ENCODE measurements at places on chromosomes 2 and 18. TPM values are rescaled to one million over a fixed set of nuclear protein-coding genes. Genes with fewer than 3 reads are reported as not detected.

GRCh38 chr2:221431477-221431876, 140.6 kb downstream of the EPHA4 start:
- no peak for DNase-seq

DNA sequence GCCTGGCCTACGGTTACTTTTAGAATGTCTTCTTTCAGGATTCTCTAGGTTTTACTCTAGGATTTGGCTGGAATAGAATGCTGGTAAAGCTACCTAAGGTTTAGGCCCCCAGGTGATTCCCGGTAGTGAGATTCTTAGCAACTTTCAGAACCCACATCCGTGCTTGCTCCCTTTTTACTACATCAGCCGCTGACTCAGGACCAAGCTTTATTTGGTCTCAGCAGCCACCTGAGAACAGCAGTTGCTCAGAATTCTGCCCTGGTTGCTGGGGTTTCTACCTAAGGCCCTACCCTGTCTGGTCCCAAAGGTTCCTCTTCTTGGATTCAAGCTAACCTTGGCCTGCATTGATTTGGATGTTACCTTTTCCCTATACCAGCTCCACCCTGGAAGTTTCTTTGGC, 36.1 kb upstream of the NDUFV2 start:
- no peak for DNase-seq

GRCh38 chr18:77066689-77067088, 65.9 kb downstream of the MBP start:
- DNase-seq = no peak

The GAD1 gene
- total RNA-seq = 0.13 TPM

The SERPINB2 gene
- 6.1 TPM for total RNA-seq

DNA sequence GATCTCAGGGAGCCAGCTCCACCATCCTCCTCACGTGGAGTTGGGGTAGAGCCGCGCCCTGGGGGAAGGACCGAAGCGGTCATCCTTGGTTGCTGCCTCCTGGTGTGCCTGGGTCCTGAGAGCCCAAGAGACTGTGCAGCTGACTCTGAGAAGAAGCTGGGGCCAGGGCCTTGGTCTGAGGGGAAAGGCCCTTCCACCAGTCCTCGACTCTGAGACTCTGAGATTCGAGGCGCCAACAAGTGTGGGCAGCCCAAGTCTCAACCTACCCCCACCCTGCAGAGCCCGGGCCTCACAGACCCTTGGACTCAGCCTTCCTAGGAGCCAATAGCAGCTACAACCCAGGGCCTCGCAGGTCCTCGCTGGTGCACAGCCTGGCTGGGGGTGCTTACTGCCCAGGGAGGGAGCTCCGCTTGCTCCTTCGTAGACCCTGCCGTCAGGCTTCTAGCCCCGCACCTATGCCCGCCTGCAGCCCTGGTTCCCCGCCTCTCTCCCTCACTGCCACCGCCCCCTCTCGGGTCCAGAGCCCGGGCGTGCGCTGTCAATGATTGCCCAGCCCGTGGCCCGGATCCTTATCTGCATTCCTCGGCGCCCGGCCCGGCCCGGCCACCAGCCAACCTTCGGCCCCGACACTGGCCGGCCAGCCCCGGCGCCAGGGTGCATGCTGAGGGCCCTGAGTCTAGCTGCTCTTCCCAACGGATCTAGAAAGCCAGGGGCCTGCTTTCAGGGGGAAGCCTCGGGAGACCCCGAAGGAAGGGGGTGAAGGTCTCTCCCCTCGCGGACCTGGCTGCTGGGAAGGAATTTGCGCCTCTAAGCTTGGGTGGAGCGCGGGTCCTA, 2.0 kb downstream of the IHH start:
- DNase-seq = peak; percentile 44

The HOXD13 gene
- 3.8 TPM for total RNA-seq

The HSBP1L1 gene
- total RNA-seq = 6.8 TPM

The GALNT13 gene
- total RNA-seq = 0.11 TPM

The CDH7 gene
- not detected for total RNA-seq

The GATA6 gene
- total RNA-seq = 17.6 TPM

- peak; percentile 93 for DNase-seq
Measured at GRCh38 chr2:218285604-218286003, 6.7 kb downstream of the TMBIM1 start.

The TCF23 gene
- total RNA-seq = not detected

DNA sequence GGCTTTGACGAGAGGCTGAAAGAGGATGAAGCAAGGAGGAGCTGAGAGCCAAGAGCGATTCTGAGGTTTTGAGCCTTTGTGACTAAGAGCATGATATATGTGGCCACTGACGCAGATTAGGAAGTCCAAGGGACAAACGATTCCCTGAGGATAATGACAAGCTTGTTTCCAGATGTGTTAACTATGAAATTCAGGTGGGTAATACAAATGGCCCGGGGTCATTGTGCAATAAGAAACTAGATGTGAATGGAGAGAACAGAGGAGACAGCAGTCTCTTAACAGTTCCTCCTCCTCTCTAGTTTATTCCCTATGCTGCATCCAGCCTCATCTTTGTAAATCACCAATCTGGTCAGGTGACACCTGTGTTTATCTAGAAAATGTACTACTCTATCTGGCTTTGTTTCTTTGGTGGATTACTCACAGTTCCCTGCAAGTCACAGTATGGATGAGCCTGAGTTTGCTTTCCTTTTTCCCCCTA, 84.2 kb downstream of the SOCS6 start:
- peak; percentile 96 for DNase-seq

GRCh38 chr2:151711025-151711424, 23.3 kb downstream of the NEB start:
- no peak for DNase-seq

The ZEB2 gene
- total RNA-seq = 36.4 TPM

GRCh38 chr18:11488175-11488574, 121.2 kb upstream of the SLC35G4 start:
- DNase-seq = peak; percentile 30

- peak; percentile 58 for DNase-seq
Measured at GRCh38 chr2:20667151-20667530, 197 bp downstream of the GDF7 start.

The GPN1 gene
- 25.1 TPM for total RNA-seq

GRCh38 chr2:75807992-75808391, 97.3 kb upstream of the GCFC2 start:
- no peak for DNase-seq

GRCh38 chr18:3281456-3282400, 19.8 kb downstream of the MYL12B start:
- DNase-seq = peak; percentile 81

DNA sequence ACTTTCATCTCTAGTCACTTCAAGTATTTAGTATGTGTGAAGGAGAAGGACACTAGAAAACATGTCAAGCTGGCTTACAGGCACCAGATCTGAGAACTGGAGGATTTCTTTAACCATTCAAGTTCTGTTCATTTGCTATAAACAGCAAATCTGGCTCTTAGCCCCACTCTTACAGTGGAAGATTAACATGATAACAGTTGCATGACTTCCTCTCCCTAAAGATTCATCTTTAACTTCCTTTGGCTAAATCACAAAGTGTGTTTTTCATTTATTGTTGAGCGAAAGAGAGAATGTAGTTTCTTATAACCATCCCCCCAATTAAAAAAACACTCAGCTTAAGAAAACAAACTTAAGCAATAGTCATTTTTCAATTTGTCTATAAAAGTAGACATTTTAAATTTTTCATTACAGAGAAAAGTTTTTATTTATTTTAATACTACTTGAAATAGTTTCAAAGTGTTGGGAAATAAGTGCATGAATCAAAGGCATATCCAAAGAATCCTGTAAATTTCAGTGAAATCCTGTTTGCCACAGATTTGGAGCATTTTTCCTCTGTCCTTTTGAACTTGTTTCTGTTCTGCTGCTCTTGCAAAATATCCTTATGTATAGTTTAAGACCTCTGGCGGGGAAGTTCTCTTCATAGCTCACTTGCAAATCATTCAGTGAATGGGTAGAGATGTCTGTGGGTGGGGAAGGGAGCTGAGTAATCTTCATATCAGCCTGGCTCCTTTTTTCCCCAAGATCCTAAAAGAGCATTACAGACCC, 241.0 kb upstream of the RBBP8 start:
- DNase-seq = peak; percentile 95

The ABCB11 gene
- total RNA-seq = not detected

Measured in GM23248 (cell line).